Suprapubic skin (tissue), 4 donors: ENCODE measurements at places on chromosomes 5 and 9. TPM values are rescaled to one million over a fixed set of nuclear protein-coding genes. Genes with fewer than 3 reads are reported as not detected.

Gene GIN1
- 2.2 TPM for total RNA-seq

Gene TERT
- total RNA-seq, result not detected

DNA sequence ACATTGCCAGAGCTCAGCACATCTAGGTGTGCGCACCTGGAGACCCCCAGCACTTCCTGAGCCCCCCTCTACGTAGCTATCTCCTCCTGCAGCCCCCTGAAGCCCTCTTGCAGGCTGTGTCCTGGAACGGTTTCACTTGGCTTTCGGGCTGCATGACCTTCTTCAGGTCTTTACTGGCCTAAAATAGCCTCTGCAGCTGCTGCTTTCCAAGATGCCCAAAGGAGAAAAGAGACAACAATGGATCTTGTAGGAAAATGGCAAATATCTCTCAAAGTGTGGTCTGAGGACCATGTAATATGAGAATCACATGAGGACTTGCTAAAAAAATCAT lies 6.6 kb upstream of the ERMP1 start:
- DNase-seq, result no peak

- DNase-seq, result no peak
Measured at GRCh38 chr9:18365651-18366050, 108.3 kb upstream of the ADAMTSL1 start.

GRCh38 chr5:158265931-158266700 lies 407.2 kb upstream of the CLINT1 start:
- DNase-seq, result no peak
